NCI-H526 treated with DMSO at 0.1 percent for 48 hours (cell line): ENCODE measurements at places on chromosomes 16 and 17.
A peak's percentile ranks its signal among the peaks of the same experiment; 100 is the strongest.

DNA sequence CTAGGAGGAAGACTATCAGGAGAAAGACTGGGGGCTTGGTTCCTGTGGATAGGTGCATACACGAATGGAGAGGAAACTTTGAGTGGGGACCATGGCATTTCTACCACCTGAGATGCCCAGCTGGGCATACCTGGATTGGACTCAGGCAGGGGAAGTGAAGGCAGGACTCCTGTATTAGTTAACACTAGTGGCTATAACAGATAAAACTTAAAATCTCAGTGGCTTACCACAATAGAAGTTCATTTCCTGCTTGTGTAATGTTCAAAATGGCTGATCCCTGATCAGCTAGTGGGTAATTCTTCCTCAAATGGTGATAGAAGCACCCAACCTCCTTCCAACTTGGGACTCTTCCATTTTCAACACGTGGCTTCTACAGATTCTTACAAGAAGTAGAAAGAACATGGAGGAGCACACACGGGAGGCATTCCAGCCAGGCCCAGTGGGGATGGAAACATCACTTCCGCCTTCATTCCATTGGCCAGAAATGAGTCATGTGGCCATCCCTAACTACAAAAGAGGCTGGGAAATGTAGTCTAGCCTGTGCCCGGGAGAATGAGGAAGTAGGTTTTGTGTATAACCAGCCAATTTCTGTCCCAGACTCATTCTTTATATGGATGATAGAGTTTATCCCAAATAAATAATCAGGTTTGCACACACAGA lies 112.1 kb downstream of the UTP18 start:
- DNase-seq, result peak; percentile 12

DNA sequence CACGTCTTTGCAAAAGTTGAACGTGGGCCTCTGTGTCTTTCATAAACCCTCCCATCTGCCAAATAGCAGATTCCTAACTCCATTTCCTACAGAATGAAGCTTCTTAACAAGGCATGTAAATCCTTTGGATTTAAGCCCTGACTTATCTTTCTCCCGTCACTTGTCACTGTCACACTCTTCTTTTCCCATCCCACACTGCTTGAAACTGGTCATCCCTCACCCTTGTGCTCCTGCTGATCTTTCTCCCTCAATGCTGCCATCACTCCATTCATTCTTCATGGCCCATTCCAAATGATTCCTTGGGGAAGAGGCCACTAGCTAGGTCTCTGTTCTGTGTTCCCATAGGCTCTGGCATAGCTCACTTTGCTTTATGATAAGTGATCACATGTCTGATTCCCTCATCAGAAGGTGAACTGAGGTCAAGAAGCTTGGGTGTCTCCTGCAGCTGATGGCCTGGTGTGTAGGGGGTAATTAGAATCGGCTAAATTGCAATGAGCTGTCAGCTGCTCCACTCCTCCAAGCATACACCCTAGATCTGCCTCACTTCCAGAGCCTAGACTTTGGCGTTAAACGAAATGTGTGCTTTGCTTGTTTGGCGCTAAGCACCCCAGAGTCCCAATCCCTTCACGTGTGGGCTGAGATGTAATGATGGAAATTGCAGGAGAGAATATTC lies 61.7 kb downstream of the PECAM1 start:
- no peak for DNase-seq

GRCh38 chr17:18246880-18247612 lies 11.5 kb downstream of the FLII start:
- peak; percentile 77 for DNase-seq

DNA sequence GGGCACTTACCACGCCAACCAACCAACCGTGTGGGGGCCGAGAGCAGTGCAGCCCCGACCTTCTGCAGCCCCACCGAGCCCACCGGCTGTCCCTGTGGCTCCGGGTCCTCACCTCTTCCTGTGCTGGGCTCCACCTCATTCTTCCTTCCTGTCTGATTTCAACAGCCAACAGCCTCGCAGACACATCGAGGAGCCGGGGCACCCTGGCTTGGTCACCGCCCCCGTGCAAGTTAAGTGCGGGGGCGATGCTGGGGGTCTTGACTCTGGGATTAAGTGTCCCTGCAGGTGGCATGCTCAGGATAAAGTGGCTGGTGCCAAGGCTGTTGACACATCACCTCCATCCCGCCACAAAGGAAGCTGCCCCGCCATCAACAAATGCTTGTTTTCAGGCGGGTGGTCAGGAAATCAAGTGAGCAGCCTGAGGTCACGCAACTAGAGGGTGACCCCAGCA lies at the start of gene NLRC3:
Gene NLRC3, minus strand, starts transcription at position 102 of the 451 bp plus-strand sequence. CDS start 12,367 bp downstream, outside the sequence.
- no peak for DNase-seq

- DNase-seq, result no peak
Observed at GRCh38 chr17:28482551-28483199, 9.2 kb downstream of the SLC13A2 start.

DNA sequence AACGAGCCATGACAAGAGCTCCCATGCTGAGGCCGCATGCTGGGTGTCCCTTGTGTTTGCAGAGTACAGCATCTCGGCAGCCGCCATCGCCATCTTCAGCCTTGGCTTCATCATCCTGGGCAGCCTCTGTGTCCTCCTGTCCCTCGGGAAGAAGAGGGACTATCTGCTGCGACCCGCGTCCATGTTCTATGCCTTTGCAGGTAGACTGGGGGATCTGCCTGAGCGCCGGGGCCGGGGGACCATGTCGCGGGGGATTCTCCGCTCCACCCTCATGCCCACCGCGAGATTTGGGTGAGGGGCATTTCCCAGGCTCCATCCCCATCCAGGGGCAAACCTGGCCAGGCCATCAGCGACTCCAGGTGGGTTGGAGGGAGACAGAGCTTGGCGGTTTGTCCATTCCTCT lies 10.7 kb downstream of the CACNG1 start:
- DNase-seq, result no peak

- DNase-seq, result no peak
Observed at GRCh38 chr17:8359769-8360168, 16.7 kb downstream of the KRABD2 start.

GRCh38 chr16:72013389-72013788 lies 4.8 kb downstream of the DHODH start:
- DNase-seq, result no peak

GRCh38 chr17:48613862-48614694 lies 1.0 kb downstream of the HOXB8 start:
- DNase-seq, result no peak

- no peak for DNase-seq
Observed at GRCh38 chr17:81043725-81044427, 8.9 kb downstream of the BAIAP2 start.

GRCh38 chr16:35399133-35399532 lies 1939.7 kb downstream of the TP53TG3F start:
- no peak for DNase-seq

- no peak for DNase-seq
Observed at GRCh38 chr16:48347980-48348379, 37.2 kb downstream of the SIAH1 start.

DNA sequence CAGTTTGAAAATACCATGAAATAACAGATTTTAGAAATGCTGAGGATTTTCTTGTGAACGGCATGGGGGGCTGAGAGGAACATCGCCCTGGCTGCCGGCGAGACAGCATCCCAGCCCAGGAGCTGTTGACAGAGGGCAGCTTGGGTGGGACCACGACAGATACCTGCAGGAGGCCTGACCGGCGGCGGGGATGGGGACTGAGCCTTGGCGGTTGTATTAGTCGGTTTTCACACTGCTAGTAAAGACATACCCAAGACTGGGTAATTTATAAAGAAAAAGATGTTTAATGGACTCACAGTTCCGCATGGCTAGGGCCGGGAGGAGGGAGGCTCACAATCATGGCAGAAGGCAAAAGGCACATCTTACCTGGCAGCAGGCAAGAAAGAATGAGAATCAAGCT lies 82.3 kb upstream of the DNAH17 start:
- DNase-seq, result no peak

DNA sequence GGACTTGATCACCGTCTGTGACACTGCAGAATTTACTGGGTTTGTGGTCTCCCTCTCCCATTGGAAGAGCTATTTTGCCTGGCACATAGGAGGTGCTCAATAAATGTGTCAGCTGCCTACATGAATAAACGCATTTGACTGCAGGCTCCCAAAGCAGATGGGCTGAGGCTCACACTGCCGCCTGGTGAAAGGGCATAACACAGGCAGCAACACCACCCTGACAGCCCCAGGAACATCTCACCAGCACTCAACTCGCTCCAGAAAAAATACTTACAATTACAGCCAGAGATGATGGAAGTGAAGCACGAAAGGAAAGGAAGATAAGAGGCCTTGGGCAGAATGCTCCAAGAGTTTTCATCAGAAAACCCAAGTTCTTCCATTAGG lies 73.9 kb downstream of the RPH3AL start:
- no peak for DNase-seq

DNA sequence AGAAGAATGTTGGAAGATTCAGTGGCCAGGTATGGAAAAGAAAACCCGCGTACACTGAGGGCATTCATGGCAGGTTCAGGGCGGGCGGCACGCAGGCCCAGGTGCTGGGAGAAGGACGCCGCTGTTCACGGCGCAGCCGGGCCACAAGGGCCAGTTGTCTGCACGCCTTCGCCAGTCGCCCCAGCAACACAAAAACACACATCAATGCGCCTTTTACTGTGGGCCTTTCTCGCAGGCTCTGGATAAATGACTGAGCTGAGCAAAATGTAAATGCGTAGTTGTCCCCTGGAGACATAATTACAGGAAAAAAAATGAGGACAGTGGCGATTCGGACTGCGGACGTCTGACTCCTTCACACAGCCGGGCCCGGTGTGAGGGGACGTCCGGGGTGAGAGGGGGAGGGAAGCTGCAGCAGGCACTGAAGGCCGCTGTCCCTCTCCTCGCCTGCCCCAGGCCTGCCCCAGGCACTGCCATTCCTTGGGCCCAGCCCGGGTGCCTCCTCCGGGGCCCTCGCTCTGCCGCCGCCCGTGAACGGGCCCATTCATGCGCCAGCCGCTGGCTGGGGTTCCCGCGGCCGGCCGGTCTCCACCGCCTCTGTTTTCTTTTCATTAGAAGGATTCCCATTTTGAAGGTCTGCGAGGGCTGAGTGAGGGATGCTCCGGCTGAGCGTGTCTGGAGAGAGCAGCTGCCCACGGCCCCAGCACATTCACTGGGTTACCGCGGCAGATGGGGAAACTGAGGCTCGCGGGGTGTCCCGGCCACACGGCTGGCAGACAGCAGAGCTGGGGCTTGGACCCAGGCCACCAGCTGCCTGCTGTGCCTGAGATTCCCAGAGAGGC lies 6.5 kb upstream of the ZNF469 start:
- DNase-seq, result peak; percentile 5

GRCh38 chr17:37373530-37374159 lies 2.1 kb upstream of the C17orf78 start:
- peak; percentile 83 for DNase-seq

DNA sequence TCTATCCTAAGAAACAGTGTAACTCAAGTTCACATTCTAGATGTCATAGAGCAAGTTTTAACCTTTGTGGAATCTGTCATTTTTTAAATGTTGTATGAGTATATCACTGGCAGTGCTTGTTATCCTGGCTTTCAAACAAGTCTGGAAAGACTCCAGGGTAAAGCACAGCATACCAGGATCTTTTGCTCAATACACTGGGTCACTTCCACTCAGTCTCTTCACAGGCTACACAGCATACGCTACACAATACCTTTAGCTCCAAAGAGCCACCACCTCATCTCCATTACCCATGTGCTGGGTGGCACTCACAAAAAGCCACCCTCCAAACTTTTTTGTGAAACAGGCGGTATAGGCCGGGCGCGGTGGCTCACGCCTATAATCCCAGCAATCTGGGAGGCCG lies 69.5 kb downstream of the PARN start:
- no peak for DNase-seq

- no peak for DNase-seq
Observed at GRCh38 chr16:56993204-56993603, 3.8 kb downstream of the NLRC5 start.

DNA sequence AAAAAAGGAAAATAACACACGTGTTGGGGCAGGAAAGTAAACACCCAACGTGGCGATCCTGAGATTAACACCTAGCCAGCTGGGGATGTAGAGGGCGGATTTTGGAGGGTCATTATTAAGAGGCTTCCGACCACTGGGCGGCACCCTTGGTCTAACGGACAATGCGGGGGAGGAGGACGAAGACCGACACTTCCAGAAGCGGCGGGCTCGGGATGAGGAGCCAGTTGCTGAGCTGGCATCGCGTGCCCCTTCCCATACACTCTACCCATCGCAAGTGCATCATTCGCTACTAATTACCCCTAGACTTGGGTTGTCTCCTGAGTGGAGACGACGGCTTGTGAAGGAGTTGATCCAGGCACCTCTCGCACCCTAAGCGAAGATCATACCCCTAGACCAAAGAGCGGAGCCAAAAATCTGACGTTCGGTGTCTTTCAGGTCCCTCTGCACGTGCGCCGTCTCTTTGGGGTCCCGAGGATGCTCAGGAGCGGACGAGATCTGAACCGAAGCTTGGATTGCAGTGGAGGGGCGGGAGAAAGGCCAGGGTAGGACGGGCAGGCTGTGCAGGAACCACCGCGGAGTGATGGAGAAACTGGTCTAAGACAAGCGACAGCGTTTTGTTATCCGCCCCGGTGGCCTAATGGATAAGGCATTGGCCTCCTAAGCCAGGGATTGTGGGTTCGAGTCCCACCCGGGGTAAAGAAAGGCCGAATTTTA lies 17.6 kb downstream of the ZNF213 start:
- peak; percentile 70 for DNase-seq

- DNase-seq, result no peak
Observed at GRCh38 chr16:77499373-77500285, 64.8 kb upstream of the ADAMTS18 start.

GRCh38 chr16:81522108-81522701 lies 77.6 kb downstream of the CMIP start:
- no peak for DNase-seq

DNA sequence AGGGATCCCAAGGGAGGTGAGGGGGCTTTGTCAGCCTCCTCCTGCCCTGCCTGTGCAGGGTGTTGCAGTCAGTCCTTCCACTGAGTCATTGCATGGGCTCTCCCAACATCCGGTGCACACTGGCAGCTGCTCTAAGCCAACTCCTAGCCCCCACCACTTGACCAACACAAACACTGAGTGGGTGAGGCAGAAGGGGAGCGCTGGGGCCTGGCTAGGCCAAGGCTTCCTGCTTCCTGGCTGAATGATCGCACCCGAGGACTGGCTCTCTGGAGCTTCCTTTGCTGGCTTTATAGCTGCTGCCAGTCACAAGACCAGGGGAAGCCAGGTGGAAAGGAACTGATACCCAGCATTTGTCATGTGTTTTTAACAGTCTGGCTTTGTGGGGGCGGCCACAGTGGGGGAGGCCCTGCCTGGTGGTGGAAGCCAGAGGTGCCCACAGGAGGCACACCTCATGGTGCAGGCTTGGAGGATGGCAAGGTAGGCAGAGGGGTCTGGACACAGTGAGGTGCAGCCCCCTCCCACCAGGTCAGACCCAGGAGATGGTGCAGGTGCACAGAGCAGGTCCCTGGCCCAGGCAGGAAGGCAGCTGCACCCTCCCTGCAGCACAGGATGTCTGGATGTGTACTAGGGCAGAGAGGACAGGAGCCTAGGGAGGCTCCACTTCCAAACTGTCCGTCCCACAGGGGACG lies 6.8 kb downstream of the MPG start:
- DNase-seq, result no peak

- DNase-seq, result no peak
Observed at GRCh38 chr17:40598619-40599467, 33.6 kb upstream of the CCR7 start.

DNA sequence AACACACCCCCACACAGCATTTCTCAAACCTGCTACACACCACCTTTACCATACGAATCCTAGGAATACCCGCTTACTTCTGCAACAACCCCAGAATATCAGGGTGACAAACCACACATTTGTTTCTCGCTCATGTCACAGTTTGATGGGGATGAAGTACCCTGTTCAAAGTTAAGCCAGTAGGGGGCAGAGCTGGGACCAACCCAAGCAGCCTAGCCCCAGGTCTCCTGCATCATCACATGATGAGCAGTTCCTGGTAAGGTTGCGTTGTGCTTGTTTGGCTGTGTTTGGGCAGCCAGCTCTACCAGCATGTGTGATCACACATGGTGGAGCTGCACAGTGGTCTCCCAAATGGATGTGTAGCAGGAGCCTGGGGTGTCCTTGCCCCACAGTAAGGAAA lies 103.6 kb upstream of the C16orf82 start:
- DNase-seq, result no peak
